T-helper 17 cell (primary cell): ENCODE measurements at places on chromosomes 1 and 21. TPM values are rescaled to one million over a fixed set of nuclear protein-coding genes. Genes with fewer than 3 reads are reported as not detected.

Gene MCOLN2
- 26.7 TPM for total RNA-seq

Gene FMN2
- total RNA-seq = not detected

Gene RASSF5
- total RNA-seq = 177 TPM

Gene DYNLT5
- not detected for total RNA-seq

Gene PI4KB
- total RNA-seq = 73.5 TPM

Gene LCE2B
- not detected for total RNA-seq

Gene PLCH2
- total RNA-seq = 39.3 TPM

Gene ZBTB8B
- total RNA-seq = not detected

Gene CFHR4
- not detected for total RNA-seq

Gene SLC2A5
- total RNA-seq = not detected

Gene AKIRIN1
- 82.1 TPM for total RNA-seq

Gene PKP1
- not detected for total RNA-seq
